Upper lobe of right lung (tissue), 1 donor: ENCODE measurements at places on chromosomes 11 and 22. TPM values are rescaled to one million over a fixed set of nuclear protein-coding genes. Genes with fewer than 3 reads are reported as not detected.
A peak's percentile ranks its signal among the peaks of the same experiment; 100 is the strongest.

Gene YPEL4
- total RNA-seq: 6.9 TPM

Gene PRRG4
- total RNA-seq: 12.6 TPM

Gene HSPB2
- total RNA-seq: 9.2 TPM

DNA sequence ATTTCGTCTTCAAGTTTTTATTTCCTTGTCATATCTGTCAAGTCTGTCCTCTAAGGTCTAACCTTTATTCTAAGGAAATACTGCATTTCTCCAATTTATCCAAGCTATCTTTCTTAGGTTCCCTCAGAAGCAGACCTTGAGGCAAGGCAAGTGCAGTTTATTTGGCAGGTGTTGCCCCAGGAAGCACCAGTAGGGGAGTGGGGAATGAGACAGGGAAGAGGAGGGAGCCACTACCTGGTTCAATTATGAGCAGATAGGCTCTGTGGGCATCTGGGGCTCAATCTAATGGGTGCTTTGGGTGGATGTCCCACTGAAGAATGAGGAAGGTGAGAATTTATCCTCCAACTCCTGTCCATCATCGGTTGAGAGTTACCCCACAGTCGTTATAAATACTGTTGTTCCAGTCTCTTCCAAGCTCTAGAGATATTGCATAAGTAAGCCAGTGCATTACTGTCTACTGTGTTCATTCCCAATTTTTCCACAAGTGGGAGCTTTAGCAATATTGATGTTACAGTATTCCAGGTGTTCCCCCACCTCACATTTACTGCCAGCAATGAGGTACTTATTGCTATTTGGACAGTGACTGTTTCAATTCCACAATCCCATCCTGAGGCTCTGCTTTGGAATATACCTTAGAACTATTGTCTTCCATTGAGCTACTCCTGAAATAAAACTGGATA lies 154.9 kb upstream of the CEP126 start:
- no peak overlapping the region for H3K4me3 ChIP-seq
- no peak overlapping the region for H3K27ac ChIP-seq
- DNase-seq: no peak
- H3K36me3 ChIP-seq: no peaks in the 10 kb centered on the region
- no peaks in the 10 kb centered on the region for H3K4me1 ChIP-seq
- no peaks in the 10 kb centered on the region for H3K27me3 ChIP-seq

DNA sequence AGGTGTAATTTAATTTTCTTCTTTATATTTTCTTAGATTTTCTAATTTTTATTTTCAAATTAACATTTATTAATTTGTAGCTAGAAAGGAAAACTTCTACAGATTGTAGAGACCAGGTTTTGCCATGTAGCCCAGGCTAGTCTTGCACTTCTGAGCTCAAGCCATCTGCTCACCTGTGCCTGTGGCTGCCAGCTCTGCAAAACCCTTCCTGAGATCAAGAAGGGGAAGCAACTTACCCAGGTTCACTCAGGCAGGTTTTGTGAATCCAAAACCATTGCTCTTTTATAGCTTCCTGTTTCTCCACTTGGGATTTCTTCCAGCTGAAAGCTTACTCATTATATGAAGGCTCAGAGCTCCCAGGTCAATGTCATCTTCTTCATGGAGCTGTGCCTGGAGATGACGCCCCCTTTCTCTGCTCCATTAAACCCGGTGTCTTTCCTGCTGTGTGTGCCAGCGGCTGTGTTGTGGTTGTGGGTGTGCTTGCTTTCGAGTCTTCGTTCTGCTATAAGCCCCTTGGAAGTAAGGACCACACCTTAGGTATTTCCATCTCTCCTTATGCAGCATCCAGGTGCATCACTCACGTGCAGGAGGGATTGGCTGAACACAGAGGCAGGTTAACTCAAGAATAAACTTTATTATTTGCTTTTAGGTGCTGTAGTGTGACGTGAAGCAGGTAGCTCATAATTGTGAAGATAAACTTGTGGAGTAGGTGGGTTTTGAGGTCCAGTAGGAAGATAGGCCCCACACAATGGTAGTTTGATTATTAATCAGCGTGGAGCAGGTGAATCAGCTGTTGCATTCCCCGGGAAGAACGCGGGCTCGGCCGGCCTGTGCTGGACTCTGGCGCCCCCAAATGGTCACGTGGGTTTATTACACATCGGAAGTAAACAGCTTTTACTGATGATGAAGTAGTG lies 42.2 kb upstream of the INCENP start:
- H3K36me3 ChIP-seq: no peaks in the 10 kb centered on the region
- no peak overlapping the region for H3K4me3 ChIP-seq
- DNase-seq: peak; percentile 84
- H3K4me1 ChIP-seq: no peaks in the 10 kb centered on the region
- H3K27me3 ChIP-seq: no peaks in the 10 kb centered on the region

GRCh38 chr11:47201015-47201414 lies 13.8 kb upstream of the DDB2 start:
- DNase-seq: no peak
- H3K27ac ChIP-seq: no peak overlapping the region
- H3K27me3 ChIP-seq: no peaks in the 10 kb centered on the region
- H3K4me3 ChIP-seq: no peak overlapping the region
- no peaks in the 10 kb centered on the region for H3K36me3 ChIP-seq
- H3K4me1 ChIP-seq: no peaks in the 10 kb centered on the region

DNA sequence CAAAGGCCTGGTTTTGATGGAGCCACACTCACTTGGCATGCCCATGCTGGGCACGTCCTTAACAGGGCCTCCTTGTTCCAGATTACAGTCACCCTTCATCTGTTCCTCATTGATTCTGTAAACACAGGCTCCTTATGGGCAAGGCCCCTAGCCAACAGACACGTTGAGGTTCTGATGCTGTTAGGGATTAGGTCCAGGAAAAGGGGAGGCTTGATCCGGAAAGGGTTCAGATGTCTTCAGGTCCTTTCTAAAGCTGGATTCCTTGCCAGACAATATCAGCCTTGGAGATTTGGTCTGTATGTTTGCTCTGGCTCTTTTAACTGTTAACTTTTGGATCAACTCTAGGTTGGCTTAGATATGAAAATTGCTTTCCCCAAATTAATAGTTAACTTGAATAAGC lies 46.9 kb upstream of the PRSS23 start:
- H3K4me1 ChIP-seq: no peaks in the 10 kb centered on the region
- no peaks in the 10 kb centered on the region for H3K36me3 ChIP-seq
- no peak overlapping the region for H3K27ac ChIP-seq
- no peaks in the 10 kb centered on the region for H3K27me3 ChIP-seq
- no peak overlapping the region for H3K4me3 ChIP-seq

Gene MMP11
- 1.9 TPM for total RNA-seq

GRCh38 chr11:126815111-126815510 lies 185.5 kb downstream of the KIRREL3 start:
- no peak overlapping the region for H3K4me3 ChIP-seq
- no peaks in the 10 kb centered on the region for H3K4me1 ChIP-seq
- H3K36me3 ChIP-seq: no peaks in the 10 kb centered on the region
- DNase-seq: no peak
- H3K27me3 ChIP-seq: no peaks in the 10 kb centered on the region

DNA sequence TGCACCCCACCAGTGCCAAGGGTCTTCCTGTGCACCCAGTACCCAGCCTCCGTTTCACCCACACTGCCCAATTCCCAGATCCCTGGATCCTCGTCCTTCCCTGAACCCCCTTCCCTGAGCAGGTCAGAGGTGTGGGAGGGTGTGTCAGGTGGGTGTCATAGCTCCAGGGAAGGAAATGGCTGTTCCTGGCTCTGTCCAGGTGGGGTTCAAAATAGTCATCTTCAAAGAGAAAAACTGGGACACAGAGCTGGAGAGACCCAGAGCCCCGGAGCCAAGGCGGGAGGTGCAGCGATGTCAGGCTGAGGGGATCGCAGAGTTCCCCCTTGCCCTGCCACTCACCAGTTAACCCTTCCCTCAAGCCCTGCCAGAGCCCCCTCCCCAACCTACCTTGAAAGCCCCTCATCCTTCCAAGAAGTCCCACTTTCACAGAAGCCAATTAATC lies 698 bp downstream of the C1QTNF4 start:
- DNase-seq: no peak
- peaks cover 34% of the 10 kb centered on the region for H3K27me3 ChIP-seq
- no peak overlapping the region for H3K27ac ChIP-seq
- H3K4me3 ChIP-seq: no peak overlapping the region
- peaks cover 13% of the 10 kb centered on the region for H3K4me1 ChIP-seq

Gene IL18BP
- total RNA-seq: 21.5 TPM

Gene OR56A1
- not detected for total RNA-seq

Gene LRRC74B
- not detected for total RNA-seq

DNA sequence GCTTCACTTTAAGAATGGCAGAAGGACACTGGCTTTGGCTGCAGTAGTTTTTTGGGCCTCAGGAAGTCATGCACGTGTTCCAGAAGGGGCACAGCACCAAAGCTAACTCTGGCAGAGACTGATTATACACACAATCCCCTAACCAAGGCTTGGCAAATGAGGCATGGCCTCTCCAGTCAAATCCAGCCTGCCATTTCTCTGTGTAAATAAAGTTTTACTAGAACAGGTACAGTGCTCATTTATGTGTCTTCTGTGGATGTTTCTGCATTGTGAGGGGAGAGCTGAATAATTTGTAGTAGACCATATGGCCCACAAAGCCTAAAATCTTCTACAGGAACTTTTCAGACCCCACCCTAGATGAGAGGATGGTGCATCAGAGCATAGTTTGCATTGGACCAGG lies 46.4 kb upstream of the MN1 start:
- no peak overlapping the region for H3K27ac ChIP-seq
- no peak overlapping the region for H3K4me3 ChIP-seq
- DNase-seq: no peak
- peaks cover 26% of the 10 kb centered on the region for H3K36me3 ChIP-seq
